ENCODE measurements at places on chromosomes 1 and 21.
A peak's percentile ranks its signal among the peaks of the same experiment; 100 is the strongest.

DNA sequence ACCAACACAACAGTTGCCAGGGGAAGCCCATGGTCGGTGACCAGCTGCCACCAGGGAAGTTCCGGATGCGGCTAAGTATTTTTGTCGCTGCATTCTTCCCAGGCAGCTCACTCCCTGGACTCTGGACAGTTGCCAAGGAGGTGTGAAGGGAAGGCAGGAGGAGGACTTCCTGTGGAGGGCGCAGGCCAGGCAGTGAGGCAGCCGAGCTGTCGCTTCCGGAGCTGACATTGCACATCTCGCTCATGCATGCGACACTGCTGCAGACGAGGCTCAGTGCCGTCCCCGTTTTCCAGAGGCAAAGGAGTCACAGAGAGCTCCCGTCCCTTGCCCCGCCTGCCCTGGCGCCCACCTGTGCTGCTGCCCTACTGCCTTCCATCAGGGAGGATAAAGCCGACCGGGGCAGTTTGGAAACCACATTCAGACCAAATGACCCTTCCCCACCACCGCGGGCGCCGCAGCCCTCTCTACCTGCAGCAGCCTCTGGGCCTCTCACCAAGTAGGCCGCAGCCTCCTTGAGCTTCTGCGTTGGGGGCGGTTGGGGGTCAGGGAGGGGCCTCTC lies 81.4 kb downstream of the NENF start:
- peak; percentile 26 for DNase-seq

DNA sequence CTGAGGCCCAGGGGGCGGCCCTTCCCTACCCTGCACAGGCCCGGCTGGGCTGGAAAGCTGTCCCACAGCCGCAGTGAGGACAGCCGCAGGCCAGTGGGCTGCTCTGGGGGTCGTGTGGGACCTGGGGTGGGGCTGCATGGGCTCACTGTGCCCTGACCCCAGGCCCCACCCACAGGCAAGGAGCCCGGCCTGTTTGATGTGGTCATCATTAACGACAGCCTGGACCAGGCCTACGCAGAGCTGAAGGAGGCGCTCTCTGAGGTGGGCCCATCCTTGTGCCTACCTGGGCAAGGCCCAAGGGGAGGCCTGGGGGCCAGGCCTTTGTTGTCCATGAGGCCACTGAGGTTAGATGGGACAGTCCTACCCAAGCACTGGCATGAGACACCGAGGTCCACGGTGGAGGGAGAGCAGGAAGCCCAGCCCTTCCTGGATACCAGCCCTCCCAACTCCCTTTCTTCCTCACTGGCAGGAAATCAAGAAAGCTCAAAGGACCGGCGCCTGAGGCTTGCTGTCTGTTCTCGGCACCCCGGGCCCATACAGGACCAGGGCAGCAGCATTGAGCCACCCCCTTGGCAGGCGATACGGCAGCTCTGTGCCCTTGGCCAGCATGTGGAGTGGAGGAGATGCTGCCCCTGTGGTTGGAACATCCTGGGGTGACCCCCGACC lies 1.4 kb upstream of the GJC2 start:
- no peak for DNase-seq

DNA sequence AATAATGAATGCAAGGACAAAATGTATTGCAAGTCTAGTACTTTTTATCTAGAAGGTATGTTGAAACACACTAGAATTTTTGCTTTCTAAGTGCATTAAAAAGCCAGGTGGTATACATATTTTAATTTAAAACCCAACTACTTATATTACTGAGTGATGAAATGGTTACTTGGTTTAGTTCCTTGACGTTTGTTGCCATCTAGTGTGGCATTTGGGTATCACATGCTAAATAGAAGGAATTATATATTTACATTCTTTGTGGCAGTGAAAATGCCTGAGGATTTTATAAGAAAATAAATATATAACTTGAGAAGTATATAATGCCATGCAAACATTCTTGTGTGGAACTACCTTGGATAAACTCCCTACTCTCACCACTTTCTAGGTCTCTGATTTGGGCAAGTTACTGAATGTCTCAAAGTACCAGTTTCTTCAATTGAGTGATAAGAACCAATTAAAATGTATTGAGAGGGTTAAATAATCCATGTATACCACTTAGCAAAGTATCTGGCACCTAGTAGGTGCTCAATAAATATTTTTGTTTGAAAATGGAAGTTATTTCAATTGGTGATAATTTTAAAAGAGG lies 69.6 kb downstream of the SDCCAG8 start:
- peak; percentile 55 for DNase-seq

- no peak for DNase-seq
Observed at GRCh38 chr1:28196330-28196729, 19.8 kb upstream of the PTAFR start.

- no peak for DNase-seq
Observed at GRCh38 chr1:180917306-180918065, 4.8 kb downstream of the KIAA1614 start.

DNA sequence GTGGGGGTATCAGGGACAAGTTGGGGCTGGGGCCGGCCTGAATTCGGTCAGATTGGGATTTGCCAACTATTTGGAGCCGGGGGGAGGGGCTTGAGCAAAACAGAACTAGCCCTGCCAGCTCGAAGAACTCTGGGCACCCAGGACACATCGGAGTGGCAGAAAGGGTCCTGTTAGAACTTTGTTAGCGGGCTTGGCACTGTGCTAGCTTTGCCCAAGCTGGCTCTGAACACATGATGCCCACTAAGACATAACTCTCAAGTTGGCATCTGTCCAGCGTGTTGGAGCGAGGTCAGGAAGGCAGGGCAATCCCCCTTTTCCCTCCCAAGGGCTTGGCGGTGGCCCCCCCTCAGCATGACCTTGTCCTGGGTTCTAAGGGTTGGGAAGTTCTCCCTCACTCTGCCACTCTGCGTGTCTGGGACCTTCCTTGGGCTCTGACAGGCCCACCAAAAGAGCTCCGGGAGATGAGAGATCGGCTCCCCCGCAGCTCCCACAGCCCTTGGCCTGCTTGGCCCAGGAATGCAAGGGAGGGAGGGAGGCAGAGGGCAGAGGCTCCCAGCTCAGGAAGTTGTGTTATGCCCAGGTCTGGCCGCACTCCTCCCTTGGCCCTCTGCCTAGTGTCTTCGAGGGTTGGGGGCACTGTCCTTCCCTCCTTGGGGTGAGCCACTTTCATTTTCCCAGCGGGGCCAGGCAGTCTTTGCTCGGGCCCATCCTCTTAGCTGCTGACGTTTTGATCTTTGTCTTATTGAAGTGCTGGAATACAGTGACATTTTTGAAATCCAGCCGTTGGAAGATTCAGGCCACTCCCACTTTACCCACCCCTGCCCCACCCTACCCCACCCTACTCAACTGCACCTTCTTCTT lies 1.2 kb downstream of the LMNA start:
- DNase-seq = no peak

GRCh38 chr1:228944296-228944695 lies 209.0 kb downstream of the RHOU start:
- no peak for DNase-seq

- no peak for DNase-seq
Observed at GRCh38 chr1:160952129-160952510, 2.5 kb downstream of the ITLN2 start.

- no peak for DNase-seq
Observed at GRCh38 chr1:24567792-24568388, 12.0 kb downstream of the NCMAP start.

- DNase-seq = no peak
Observed at GRCh38 chr1:223095870-223096269, 47.2 kb downstream of the TLR5 start.

DNA sequence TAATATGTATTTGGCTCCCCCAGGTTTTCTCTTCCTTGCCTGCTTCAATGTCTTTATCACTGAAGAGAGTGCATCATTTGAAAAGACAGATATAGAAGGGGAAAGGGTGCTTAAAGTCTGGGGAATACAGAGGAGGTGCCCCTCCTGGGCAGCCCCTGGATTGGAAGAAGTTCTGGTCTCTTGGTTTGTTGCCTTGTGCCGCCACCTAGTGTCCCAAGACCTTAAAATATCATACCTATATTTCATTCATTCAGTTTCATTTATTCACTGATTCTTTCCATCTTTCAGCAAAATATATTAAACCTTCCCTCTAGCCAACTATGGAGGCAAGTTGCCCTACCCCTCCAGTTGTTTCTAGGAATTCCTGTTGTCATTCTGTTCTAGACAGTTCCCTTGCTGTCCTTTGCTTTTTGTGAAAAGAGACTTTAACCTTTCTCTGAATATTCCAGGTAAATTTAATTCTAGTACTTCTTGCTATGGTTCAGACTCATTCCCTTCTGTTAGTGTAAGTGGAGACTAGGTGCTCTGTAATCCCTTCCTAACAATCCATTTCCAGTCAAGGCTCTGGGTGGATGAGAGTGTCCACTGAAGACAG lies 56.1 kb downstream of the MEF2D start:
- peak; percentile 40 for DNase-seq

- no peak for DNase-seq
Observed at GRCh38 chr1:206895837-206896242, 1.4 kb upstream of the IL24 start.

DNA sequence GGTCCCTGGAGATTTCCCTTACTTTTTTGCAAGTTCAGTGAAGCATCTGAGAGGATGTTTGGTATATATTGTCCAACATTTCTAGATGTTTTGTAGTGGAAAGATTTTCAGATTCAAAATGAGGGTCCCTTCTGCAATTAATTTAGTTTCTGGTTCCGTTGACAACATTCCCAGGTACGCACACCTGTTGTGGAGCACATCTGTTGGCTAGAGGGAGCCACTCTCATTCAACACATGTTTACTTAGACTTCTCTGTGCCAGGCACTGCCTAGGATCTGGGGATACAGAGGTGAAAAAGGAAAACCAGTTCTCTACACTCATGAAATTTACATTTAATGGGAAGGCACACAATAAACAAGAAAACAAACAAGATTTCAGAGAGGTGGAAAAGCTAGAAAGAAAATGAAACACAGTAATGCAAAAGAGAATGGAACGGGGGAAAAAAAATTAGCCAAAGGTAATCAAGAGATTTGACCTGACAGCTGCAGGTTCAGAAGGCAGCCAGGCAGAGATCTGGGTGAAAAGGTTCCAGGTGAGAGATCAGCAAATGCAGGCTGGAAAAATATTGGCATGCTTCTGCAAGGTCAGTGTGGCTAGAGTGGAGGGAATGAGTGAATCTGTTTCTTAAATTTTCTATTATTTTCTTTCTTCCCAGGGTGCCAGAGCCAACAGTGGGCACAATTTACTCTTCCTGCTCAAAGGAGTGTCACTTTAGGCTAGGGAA lies 48.4 kb upstream of the KAZN start:
- DNase-seq = no peak

DNA sequence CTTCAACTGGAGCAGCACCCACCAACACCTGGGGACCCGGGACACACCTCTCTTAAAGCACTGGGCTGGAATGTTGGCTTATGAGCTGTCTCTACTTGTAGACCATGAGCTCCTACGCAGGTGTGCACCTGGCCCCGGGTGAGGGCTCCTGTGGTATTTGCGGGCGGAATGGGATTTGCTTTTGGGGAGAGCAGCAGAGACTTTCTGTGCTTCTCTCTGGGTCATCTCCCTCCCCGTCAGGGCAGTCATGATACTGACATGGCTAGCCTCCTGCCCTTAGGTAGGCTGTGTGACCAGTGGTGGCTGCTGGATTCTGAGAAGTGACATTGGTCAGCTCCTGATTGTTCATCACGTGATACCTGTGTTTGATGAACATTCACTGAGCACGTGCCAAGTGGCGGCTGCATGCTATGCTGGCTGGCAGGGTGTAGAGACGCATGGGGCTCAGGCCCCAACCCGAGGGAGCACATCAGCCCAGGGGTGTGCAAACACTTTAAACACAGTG lies 9.0 kb upstream of the ZBTB21 start:
- no peak for DNase-seq

GRCh38 chr1:18800258-18800657 lies 59.2 kb downstream of the TAS1R2 start:
- no peak for DNase-seq

- DNase-seq = no peak
Observed at GRCh38 chr1:21292503-21292983, 2.3 kb upstream of the ECE1 start.

- no peak for DNase-seq
Observed at GRCh38 chr1:212196355-212196754, 88.9 kb upstream of the PPP2R5A start.

DNA sequence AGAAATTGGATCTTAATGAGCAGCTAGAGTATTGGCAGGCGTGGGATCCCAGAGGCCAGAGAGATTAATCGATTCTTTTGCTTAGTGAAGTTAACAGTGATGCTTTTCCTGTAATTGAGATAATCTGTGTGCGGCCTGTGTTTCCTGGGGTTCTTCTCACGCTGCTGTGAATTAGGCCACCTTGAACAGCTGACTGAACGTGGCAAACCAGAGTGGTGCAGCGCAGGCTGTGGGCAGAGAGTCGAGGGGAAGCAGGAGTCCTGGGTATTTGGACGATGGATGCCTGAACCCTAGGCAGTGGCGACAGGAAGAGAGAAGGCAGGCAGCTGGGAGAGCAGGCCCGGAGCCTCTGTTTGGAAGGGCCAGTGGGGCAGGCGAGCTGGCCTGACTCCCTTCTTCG lies 51.7 kb downstream of the RYR2 start:
- DNase-seq = no peak

GRCh38 chr1:27597516-27598294 lies 6.2 kb downstream of the AHDC1 start:
- no peak for DNase-seq

DNA sequence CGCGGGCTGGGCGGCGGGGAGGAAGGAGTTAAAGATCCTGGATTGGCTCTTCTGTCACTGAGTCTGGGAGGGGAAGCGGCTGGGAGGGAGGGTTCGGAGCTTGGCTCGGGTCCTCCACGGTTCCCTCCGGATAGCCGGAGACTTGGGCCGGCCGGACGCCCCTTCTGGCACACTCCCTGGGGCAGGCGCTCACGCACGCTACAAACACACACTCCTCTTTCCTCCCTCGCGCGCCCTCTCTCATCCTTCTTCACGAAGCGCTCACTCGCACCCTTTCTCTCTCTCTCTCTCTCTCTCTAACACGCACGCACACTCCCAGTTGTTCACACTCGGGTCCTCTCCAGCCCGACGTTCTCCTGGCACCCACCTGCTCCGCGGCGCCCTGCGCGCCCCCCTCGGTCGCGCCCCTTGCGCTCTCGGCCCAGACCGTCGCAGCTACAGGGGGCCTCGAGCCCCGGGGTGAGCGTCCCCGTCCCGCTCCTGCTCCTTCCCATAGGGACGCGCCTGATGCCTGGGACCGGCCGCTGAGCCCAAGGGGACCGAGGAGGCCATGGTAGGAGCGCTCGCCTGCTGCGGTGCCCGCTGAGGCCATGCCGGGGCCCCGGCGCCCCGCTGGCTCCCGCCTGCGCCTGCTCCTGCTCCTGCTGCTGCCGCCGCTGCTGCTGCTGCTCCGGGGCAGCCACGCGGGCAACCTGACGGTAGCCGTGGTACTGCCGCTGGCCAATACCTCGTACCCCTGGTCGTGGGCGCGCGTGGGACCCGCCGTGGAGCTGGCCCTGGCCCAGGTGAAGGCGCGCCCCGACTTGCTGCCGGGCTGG lies at the start of gene NPR1:
TSS of gene NPR1 (plus strand) at position 170 of the 818 bp plus-strand sequence. CDS start at position 591, 421 bp downstream.
- DNase-seq = peak; percentile 19

Data from activated CD4-positive, alpha-beta T cell treated with anti-CD3 and anti-CD28 coated beads, Interleukin-10, Interleukin-2, amounts not matched to agents 100 ng/mL and 50 ng/mL, durations not matched to agents 16 hours and 8 hours (primary cell).